Substantia nigra (tissue), 51 donors: ENCODE measurements at places on chromosomes 2 and 18.

- DNase-seq, result no peak
Observed at GRCh38 chr2:81876624-81877023, 1572.1 kb upstream of the LRRTM1 start.

- peak; percentile 16 for DNase-seq
Observed at GRCh38 chr18:49055754-49056172, 105.0 kb upstream of the SMAD7 start.

DNA sequence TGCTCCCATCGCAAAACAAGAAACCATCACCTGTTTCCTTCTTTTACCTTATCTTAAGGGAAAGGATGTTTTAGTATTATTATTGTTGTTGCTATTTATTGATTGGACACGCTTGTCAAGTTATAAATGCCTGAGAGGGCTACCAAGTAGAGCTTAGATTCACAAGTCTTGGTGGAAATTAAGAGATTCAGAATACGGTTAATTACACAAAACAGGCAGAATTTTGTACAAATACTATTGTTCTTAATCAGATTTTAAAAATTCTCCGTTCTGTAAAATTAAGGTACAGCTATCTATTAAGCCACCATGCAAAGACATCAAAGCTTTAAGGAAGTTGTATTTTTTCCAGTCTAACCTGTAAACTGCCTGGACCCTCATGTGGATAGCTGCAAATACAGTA lies 1.1 kb upstream of the ZNF521 start:
- no peak for DNase-seq

DNA sequence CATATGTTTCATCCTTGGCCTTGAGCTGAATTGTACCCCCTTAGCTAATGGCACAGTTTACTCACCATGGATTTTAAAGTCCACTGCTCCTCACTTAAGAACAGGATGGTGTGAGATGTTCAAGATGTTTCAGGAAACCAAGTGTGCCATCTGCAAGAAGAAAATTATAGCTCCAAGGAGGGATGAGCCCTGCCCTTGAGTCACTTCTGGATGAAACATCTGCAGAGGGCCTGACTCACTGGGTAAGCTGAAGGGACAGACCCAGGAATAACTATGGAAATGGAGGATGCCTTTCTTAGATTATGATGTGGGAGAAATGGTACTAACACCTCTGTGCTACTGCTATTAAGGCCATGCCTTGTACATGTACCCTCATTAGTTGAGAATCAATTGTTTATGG lies 6.4 kb downstream of the MARS2 start:
- DNase-seq, result no peak

GRCh38 chr2:169509298-169509885 lies at the start of gene KLHL41:
TSS of gene KLHL41 (plus strand) at chr2:169509702. CDS start at chr2:169509779, 77 bp downstream.
- DNase-seq, result no peak

GRCh38 chr2:121803503-121803902 lies 48.1 kb downstream of the TSN start:
- no peak for DNase-seq

DNA sequence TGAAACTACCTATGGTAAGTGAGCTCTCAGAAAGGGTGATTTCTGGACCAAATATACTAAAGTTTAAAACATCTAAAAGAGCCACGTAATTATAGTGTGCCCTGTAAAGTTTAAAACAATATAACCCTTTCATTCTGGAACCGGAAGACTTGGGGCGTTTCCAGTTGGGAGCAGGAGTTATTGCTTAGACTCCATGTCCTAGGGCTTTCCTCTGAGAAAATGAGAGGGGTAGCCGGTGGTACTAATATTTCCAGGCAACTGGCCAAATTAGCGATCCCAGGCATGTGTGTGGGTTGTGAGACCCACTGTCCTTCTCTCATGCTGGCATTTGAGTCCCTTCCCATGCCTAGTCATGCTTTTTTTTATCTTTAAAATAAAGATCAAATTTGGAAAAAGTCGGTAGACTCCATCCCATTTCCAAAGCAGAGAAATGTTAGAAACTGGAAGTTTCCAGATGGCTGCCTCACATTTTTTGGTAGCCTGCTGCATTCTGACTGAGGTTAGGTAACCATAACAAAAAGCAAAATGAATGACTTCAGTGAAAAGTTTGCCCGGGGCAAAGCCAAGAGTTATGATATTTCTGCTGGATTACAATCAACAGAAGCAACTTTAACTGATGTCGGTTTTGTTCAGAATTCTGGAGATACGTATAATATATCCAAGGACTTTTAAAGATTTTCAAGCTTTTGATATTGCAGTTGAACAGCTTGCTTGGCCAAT lies 227.4 kb downstream of the SS18 start:
- DNase-seq, result no peak

GRCh38 chr2:228329282-228329681 lies 147.8 kb upstream of the SPHKAP start:
- peak; percentile 53 for DNase-seq

DNA sequence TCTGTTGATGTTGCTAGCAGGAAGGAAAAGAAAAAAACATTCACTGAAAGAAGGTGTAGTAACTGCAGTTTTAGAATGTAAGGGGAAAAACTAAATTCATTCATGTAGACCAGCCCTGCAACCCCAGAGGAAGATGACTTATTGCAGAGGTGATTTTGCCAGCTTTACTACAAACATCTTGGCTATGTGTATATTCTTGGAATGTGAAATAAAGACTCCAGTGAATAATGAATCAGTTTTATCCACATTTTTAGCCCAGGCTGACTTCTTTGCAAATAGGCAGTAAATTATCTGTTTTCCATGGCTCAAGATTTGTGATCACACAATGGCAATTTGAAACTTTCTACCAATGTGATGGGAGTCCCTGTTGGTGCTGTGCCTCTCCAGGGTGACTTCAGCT lies 206.1 kb upstream of the SETBP1 start:
- DNase-seq, result no peak

DNA sequence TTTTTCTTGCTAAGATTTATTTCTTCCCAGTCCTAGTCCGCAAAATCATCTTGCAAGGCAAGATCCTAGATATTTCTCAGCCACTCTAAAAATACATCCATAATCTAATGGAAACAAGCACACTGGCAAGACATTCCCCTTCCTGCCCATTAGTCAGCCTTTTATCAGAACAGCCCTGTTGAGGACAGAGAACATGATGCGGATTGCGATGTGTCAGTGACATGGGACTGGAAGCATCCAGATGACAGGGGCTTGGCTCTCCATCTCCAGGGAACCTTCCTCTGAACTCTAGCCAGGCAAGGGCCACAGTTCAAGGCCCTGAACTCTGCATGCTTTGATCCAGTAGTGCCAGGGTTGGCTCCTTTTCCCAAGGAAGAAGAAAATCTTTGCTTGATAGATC lies 70.0 kb downstream of the VSNL1 start:
- DNase-seq, result no peak

DNA sequence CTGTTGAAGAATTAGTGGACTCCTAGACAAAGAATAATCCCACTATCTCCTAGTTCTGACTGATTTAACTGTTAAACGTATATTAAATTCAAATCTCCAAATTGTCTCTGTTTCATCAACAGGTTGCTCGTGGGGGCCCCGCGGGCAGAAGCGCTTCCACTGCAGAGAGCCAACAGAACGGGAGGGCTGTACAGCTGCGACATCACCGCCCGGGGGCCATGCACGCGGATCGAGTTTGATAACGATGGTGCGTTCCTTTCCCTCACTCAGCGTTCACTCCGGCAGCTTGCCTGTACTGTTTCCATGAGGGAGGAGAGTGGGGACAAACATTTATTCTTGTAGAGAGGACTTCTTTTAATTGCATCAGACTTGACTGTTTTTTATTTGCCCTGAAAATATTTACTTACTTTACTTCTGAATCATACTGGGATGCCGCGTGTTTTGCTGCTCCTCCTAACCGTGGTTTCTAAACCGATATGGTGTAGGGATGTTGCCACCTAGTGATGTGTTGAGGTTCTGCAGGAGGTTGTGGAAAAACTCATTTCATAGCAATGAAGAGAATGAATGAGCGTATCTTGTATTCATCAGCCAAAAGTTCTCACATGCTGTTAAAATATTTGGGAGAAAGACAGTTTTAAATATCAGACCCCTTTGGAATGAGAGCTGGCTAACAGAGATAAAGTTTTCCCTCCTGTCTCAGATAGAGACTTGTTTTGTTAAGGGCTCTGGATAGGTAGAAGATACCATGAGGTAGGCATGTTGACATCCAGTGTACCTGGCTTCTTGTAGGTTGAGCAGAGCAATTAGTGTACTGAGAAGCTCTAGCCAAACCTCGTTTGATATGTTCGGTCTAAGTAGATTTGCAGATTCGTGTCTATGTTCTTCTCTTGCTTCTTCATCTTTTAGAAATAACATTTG lies 38.3 kb downstream of the ITGA6 start:
- DNase-seq, result no peak

DNA sequence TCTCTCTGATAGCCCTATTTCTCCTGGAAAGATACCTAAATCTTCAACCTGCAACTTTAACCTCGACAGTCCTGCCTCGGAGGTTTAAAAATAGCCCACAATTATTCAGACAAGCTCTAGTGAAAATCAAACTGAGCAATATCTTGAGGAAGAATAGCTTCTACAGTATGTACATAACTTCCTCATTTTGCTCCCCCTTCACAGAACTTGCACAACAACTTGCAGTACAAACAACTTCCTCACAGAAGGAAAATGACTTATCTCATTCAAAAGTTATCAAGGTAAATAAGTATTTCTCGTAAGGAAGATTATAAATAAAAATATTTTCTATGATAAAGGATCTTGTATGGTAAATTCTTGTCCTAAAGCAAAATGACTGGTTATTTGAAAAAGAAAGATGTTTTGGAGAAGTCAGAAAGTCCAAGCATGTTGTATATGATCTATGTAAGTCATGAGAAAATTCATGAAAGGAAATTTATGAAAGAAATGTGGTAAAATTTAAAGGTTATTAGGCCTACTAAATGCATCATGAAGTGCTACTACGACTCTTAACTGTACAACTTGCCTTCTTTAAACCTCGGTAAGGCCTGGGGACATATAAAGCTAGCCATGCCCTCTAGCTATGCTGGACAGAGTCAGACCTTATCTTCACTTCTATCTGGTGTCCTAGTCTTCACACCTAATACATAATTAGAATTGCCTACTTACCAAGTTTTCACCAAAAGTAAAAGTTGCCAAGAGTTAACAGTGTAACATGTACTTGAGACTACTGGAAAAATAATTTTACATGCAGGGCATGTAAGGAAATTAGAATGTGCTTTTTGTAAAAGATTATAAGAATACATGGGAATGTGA lies 394.5 kb downstream of the DLGAP1 start:
- no peak for DNase-seq

DNA sequence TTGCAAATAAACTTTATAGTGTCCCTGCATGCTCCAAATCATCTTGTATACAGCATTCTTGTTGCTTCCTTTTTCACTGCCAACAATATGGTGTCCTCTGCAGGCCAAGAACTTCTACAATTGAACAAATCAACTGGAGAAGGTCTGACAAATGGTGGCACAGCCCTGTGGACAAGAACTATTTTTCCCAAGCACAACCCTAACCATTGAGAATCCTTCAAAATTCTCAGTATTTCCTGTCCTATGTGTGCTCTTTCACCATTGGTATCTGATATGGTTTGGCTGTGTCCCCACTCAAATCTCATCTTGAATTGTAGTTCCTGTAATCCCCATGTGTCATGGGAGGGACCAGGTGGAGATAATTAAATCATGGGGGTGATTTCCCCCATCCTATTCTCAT lies 865.1 kb upstream of the ACVR2A start:
- no peak for DNase-seq

DNA sequence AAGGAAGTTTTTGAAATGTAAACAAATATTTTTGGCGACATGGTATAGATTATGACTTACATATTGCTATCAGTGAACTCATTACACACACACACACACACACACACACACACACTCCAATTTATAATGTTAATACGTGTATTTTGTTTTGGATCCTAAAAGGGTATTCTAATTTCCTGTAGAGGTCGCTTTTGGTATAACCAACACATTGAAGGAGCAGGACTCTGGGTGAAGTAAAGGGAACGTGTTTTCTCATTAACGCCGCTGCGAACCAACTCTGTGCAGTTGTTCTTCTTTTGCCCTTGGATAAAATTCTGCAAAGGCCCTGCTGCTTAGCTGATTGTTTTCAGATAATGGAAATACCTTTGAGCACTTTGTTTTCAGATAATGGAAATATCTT lies 190.4 kb downstream of the PMAIP1 start:
- no peak for DNase-seq

DNA sequence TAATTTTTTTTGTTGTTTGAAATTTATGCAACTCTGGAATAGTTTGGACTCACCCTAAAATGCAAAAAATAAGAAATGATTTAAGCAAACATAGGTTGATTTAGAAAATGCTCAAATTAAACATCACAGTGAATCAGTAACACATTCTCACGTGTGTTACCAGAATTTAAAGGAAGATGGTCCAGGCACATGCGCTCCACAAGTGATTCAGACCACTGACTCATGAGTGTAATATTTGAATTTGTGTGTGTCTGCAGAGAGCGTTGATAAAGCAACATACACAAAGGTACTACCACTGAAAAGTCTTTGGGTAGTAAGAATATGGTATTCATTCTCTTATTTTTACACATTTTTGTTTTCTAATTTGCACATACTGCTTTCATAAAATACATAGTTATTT lies 7.9 kb downstream of the SS18 start:
- DNase-seq, result no peak

GRCh38 chr2:143607231-143608062 lies 478.2 kb downstream of the ARHGAP15 start:
- DNase-seq, result no peak

DNA sequence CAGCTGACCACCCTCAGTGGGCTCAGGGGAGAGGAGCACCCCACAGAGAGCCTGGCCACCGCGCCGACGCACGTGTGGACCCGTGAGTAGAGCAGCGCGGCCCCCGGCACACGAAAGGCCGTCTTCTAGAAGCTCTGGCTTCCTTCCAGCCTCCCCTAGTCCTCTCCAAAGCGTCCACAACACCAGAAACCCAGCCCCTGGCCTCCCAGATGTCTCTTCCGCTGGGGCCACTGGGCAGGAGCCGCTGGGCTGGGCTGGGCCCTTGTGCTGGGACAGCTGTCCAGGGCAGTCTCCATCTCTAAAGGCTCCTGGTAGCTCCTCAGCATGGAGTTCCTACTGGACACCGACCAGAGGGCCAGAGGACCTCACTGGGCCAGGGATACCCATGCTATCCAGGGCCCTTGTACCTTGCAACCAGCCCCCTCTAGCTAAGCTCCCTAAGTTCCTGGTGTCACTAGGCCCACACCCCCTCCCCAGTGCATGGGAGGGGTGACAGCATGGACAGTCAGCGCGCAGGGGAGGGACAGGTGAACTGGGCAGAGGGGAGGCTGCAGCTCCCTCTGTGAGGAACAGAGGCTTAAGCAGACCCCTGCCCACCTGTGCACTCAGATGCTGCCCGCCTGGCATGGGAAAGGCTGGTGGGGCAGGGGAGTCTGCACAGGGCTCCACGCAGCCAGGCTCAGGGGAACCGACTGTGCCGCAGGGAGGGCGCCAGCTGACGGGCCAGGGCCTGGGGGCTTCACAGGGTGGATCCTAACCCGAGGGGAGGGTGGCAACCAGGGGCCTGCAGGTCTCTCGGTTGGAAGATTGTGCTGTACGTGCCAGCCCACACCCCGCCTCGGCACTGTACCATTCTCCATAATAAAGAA lies 32.9 kb downstream of the MTERF4 start:
- no peak for DNase-seq

GRCh38 chr2:109070290-109070689 lies 58.7 kb upstream of the SH3RF3 start:
- DNase-seq, result no peak

DNA sequence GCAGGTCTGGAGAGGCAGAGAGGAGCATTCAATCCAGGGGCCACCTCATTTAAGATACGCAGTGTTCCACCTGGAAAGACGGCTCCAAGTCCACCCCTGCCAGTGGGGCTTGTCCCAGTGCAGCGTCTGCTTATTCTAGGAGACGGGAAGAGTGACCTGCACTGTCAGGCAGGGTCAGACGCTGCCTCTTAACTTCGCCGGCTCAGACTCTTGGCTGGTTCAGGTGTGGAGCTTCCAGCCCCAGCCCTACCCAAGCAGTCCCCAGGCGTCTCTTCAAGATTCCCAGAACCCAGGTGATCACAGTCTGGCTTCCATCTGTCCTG lies 208.5 kb downstream of the TFCP2L1 start:
- DNase-seq, result no peak
